ENCODE measurements at places on chromosomes 11 and 22.

GRCh38 chr11:35983981-35984380, 40.1 kb downstream of the LDLRAD3 start:
- no peak for DNase-seq

DNA sequence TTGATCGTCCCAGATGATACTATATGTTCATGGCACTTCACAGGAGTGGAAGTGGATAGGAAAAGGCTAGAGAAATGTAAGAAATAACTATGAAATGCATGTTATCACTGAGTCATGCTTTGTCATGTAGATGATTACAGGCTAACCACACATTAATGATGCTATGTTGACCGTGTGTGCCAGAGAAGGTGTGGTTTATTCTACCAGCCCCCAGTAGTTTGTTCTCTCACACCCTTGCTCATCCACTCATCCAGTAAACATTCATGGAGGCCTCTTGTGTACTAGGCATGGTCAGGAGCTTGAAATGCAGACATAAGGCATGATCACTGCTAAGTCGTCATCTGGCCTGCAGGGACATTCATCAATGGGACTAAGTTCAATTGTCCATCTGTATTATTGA, 153.0 kb upstream of the PITPNB start:
- DNase-seq, result no peak

DNA sequence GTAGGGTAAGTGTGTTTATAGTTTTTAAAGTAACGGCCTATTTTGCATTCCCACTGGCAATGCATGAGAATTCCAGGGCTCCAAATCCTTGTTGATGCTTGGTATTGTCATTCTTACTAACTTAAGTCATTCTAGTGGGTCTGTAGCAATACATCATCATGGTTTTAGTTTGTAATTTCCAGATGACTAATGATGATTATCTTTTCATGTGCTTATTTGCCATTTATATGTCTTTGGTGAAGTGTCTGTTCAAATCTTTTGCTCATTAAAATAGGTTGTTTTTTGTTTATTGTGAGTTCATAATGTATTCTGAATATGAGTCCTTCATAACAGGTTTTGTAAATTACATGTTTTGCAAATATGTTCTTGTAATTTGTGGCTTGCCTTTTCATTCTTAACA, 31.2 kb downstream of the MTMR3 start:
- no peak for DNase-seq

- no peak for DNase-seq
Observed at GRCh38 chr22:46105494-46106278, 44.6 kb upstream of the PPARA start.

GRCh38 chr22:20044495-20045151, 23.7 kb downstream of the TANGO2 start:
- no peak for DNase-seq

GRCh38 chr22:45136594-45136993, 27.1 kb upstream of the NUP50 start:
- DNase-seq, result no peak

- no peak for DNase-seq
Observed at GRCh38 chr11:19200410-19201201, 1.2 kb downstream of the CSRP3 start.

DNA sequence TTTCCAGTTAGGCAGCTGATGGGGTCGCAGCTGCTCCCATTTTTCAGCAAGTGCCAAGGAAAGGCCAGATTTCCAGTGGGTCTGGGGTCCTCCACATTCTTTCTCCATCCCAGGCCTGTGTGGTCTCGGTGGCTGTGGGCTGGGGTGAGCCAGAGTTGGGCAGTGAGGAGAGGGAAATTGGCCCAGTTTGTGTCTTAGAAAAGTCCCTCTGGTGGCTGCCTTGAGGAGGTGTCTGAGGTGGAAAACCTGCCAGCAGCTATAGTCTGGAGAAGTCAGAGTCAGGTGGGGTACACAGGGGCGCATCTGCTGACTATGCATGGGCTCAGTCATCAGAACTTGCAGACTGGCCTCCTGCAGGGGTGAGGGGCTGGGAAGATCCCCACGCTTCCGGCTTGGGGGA, 30.5 kb downstream of the MRGPRD start:
- no peak for DNase-seq

GRCh38 chr22:39311592-39312400, 7.6 kb downstream of the RPL3 start:
- no peak for DNase-seq

GRCh38 chr22:36795633-36796032, 19.7 kb upstream of the IFT27 start:
- no peak for DNase-seq

GRCh38 chr11:101996111-101996510, 51.1 kb upstream of the CFAP300 start:
- no peak for DNase-seq

DNA sequence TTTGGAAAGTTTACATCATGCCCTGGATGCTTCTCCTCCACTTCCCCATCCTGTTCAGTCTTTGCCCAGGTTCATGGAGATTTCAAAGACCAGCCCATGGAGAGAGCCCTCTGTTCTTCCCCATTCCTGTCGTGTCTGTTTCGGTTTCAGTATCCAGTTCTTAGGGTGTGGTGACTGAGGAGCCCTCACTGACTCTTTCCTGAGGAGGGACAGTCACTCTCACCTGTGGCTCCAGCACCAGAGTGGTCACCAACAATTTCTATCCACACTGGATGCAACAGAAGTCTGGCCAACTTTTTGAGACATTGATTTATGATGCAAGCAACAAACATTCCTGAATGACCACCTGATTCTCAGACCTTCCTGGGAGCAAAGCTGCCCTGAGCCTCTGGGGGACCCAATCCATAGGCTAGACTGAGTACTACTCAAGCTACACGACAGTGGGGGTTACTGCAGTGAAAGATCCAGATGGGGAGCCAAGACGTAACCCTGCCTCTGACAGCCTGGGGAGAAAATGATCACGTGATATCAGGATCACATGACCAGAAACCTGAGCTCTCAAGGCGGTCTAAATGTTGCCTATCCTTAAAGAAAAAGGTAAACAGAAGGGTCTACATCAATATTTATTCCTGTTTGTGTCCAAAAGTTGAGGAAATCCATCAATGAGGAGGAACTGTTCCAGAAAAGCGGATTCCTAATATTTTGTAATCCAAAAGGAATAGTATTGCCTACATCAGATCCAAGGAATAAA, 76.2 kb upstream of the VPREB1 start:
- DNase-seq, result no peak

Measured in KG1 (cell line).